Kidney (tissue), 22 donors: ENCODE measurements at places on chromosomes 12 and 14.
A peak's percentile ranks its signal among the peaks of the same experiment; 100 is the strongest.

- no peak for DNase-seq
Observed at GRCh38 chr12:47636908-47637780, 68.7 kb downstream of the RPAP3 start.

- DNase-seq, result peak; percentile 46
Observed at GRCh38 chr14:89912667-89913211, 41.8 kb downstream of the EFCAB11 start.

- no peak for DNase-seq
Observed at GRCh38 chr14:33847066-33847465, 103.8 kb downstream of the EGLN3 start.

GRCh38 chr12:46523863-46524770 is 151.5 kb upstream of the SLC38A2 start:
- DNase-seq, result no peak

DNA sequence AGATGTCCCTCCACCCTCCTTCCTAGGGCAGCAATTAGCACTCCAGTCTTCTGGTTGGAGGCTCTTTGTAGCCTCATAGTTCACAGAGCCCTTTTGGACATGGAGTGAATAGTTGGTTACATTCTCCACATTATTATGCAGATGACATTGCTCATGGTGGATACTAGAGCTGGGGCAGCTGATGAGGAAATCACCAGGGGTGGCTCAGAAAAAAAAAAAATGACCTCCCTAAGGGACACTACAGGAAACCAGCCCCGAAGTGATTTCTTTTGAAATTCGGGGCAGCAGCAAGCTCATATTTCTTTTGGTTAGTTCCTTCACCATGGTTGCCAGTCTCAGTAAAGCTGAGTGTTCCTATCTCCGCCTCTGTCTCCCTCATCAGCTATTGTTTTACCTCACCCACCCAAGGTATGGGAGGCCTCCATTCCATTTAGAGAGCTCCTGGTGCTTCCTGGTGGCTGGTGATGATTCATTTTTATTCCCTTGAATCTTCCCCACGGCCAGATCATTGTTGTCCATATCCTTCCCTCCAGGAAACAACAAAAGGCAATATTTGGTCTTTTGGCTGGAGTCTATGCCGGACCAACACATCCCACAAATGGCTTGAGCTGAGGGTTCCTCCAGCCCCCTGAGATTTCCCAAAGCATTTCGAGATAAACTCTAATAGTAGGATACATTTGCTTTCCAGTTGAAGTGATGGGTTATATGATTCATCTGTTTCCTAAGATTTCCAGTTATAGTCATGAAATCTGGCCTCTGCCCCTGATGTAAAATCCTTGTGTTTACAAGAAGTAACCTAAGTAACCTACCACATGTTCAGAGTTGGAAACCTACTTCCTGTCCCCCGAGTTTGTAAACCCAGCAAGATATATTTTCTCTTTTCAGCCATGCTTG is 56.2 kb upstream of the NID2 start:
- DNase-seq, result no peak

DNA sequence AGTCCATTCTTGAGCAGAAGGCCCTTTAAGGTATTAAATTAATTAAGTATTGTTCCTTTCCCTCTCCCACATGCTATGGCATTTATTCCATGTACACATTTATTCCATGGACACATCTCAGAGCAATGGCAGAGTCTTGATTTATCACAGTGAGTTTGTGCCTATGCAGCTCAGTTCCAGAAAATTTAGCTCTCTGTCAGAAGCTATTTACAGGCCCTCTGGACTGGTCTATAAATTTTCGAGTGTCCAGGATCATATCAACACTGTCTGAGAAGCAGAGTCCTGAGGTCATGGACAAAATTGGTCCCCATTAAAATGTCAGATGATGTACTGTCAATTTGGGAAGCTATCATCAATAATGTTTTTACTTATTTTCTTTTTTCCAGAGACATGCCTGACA is 65.5 kb downstream of the TTC7B start:
- DNase-seq, result no peak

GRCh38 chr14:37480446-37481290 is 114.4 kb downstream of the FOXA1 start:
- DNase-seq, result no peak

GRCh38 chr12:124898200-124898922 is 16.1 kb downstream of the UBC start:
- no peak for DNase-seq

- DNase-seq, result no peak
Observed at GRCh38 chr12:14426792-14427191, 61.3 kb downstream of the ATF7IP start.

DNA sequence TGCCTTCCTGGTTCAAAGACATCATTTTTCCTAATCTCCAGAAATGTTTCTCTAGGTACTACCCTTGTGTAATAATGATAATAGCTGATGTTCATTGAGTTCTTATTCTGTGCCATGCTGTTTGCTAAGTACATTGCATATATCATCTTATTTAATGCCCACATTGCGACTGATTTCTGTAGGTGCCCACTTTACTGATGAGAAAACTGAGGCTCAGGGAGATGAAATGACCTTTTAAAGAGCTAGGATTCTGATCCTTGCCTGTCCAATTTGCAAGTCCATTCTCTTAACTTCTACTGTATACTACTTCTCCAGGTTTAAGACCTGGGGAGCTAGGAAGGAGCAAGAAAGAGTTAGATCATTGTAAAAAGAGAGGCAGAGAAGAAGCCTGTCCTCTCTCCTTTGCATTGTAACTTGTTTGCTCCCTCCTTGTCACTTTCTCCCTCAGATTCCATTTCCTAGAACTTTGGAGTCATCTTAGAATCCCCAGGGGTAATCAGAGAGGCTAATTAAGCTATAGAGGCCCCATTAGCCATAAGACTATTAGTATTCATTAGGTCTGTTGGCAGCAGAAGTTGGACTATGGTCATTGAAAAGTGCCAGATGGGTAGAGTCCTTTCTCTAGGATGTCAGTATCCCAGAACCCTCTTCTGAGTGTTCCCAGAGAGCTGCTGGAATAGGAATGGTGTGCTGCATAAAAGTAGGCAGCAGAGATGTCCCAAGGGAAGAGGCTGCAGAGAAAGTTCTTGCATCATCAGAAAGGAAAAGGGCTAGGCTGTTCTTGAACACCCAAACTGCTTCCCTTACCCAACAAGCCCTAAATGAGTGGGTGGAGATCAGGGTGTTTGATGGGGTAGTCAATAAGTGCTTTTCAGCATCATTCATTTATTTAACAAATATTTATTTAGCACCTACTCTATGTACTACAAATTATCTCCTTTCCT is 3.1 kb downstream of the DGKA start:
- DNase-seq, result no peak
